ENCODE measurements at places on chromosomes 1 and 21.

- DNase-seq, result no peak
These were observed 57.8 kb upstream of the CACNA1E start for GRCh38 chr1:181425566-181425965.

DNA sequence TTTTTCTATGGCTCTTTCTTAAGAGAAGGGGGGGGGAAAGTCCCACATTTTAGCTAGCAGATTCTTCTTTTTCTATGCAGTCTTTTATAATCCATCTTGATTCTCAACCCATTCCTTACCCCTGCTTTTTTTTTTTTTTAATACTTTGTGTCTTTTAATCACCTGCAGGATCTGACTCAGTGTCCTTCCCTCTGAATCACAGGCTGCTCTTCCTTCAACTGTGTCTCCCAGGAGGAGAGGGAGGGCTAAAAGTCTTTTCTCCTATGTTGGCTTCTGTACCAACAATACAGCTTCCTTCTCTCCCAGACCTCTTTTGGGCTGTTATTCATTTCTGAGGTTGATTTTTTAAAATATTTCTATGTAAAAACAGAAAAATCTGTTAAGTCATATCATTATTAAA lies 686.2 kb downstream of the ADGRL2 start:
- DNase-seq, result no peak

DNA sequence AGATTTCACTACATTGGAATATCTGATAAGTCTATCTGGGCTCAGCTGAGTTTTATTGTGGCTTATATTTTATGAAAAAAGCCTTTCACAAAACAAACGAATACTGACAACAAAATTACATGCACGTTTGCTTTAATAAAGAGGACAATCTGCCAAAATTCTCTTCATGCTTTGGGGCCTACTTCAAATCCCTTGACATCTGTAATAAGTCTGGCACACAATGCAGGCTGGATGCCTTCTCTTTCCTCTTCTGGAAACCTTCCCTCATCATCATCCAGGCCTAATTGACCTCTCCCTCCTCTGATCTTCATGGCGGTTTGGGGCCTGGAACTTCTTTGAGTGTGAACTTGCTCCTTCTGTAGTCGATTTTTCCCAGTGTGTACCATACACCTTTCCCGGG lies 70.3 kb downstream of the MAP10 start:
- no peak for DNase-seq

DNA sequence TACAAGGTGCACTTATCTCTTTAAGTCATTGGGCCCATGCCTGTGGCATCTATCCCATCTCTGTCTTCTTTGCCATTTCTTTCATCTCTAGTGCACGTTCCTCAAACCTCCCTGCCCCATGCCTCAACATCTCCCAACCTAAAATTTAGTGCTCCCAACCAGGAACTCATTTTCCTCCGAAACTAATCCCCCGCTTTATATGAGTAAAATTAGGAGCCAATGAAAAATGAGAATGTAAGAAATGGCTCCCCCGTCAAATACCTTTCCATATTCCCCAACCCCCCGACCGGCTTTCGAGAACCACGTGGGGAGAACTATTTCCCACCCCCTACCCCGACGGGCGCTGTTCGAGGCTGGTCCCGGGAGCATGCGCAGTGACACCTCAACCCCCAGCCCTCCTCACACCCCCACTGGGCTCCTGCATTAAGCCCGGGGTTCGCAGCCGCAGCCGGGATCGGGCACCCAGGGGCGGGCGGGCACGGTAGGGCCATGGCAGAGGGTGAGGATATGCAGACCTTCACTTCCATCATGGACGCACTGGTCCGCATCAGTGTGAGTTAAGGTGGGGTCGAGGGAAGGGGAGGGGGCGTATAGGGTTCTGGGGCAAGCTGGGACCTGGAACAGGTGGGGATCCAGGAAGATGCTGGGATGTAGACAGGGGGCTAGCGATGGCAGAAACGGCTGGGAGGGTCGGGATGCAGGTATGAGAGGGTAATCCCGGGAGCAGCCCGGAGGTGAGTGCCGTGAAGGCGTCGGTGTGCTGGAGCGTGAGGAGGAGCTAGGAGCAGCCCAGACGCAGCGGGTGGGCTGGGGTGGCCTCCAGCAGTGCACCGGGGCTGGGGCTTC lies at the start of gene TRIM46:
Gene TRIM46, plus strand, starts transcription at position 372 of the 846 bp plus-strand sequence. Its CDS starts 118 bp downstream, at position 490.
- peak; percentile 84 for DNase-seq

GRCh38 chr1:11914024-11914423 lies 12.2 kb downstream of the KIAA2013 start:
- no peak for DNase-seq

- peak; percentile 55 for DNase-seq
These were observed 458 bp upstream of the ALPL start for GRCh38 chr1:21508580-21509350.

DNA sequence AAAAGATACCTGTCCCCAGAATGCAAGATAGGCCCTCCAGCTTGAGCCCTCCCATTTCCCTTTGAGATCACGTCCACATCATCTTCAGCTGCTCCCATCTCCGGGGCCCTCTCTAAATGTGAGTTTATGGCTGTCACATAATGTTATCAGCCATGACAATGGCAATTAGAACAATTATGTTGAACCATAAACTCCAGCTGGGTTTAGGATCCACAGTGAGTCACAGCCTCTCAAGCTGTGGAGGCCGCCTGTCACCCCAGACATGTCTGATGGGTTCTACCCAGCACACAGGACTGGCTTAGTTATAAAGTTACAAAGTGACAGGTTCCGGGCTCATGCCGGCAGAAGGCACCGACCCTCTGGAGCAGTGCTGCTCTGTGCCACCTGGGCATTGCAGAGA lies 597.3 kb downstream of the PTPRU start:
- no peak for DNase-seq

- DNase-seq, result no peak
These were observed 2.8 kb upstream of the CELA2A start for GRCh38 chr1:15453734-15454133.

GRCh38 chr1:147337040-147337630 lies 94.7 kb downstream of the CHD1L start:
- DNase-seq, result no peak

- DNase-seq, result no peak
These were observed 23.2 kb upstream of the MACF1 start for GRCh38 chr1:39181311-39181710.

- no peak for DNase-seq
These were observed 264.4 kb downstream of the PTPRC start for GRCh38 chr1:198903203-198903602.

GRCh38 chr1:168005529-168005928 lies 68.7 kb upstream of the MPC2 start:
- DNase-seq, result no peak

DNA sequence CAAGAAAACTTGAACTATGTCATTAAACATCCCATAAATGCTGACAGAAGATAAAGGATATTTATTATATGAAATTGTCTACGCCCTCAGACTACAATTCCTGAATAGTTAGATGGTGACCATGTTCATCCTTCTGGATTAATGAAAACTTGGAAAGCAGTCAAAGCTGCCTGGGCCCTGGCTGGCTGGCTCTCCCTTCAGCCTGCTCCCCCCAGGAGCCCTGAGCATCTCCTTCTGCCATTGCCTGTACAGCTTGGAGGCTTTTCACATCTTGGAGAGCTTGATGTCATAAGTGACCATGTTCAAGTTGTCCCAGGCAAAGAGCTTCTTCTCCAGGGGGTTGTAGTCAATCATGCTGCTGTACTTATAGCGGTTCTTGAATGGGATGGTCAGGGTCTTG lies 13.6 kb downstream of the MYOCOS start:
- DNase-seq, result no peak

DNA sequence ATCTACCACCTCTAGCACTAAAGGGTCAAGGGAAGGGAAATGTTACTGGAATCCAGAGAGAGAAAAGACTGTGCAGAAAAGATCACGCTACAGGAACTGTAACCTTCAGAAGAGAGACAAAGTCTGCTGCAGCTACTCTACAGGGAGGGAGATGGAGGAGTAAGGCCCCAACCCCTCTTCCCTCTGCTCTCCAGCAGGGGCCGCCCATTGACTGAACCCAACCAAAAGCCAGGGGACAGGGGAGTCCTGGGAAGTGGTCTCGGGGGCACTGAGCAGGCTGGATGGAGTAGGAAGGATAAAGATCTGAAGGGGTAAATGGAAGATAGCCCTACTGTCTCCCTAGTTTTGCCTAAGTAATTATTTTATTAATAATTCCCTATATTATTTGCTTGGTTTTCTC lies 72.8 kb upstream of the NR5A2 start:
- DNase-seq, result no peak

DNA sequence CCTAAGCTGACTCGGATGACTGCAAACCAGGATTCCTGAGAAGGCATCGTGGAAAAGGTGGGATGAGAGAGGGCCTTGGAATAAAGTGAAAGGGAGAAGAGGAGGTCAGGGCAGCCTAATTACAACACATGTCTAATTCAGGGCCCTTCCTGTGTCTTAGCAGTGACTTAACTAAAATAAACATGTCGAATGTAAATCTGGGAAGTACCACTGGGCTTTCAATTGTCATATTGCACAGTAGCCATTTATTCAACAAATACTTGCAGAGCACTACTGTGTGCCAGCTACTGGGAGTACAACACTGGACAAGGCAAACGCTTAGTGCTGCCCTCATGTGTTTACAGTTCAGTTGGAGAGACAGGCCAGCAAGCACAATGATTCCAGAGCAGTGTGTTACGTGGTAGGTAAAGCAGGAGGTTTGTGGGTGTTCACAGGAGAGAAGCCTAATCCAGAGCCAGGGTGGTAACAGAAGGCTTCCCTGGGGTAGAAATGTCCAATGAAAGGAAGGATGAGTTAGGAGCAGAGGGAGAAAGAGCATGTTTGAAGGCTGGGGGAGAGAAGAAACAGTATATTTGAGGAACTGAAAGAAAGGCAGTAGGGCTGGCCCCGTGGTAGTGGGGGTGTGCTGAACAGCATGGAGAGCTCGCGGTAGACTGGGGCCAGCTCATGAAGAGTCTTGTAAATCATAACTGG lies 38.0 kb upstream of the RASAL2 start:
- no peak for DNase-seq

- DNase-seq, result no peak
These were observed 20.0 kb downstream of the SCYL3 start for GRCh38 chr1:169873582-169874199.

DNA sequence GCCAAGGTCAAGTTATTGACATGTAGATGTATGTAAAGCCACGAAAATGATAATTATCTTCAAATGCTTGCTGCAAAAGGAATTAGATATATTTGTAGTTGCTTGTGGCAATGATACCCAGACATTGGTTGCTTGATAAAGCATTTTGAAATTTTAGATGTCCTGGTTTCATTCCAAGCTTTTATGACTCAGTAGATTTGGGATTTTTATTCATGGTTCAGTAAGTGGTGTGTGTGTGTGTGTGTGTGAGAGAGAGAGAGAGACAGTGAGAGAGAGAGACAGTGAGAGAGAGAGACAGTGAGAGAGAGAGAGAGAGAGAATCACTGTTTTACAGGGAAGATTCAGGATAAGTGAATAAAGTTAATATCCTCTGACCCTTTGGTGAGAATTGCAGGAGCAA lies 498.2 kb upstream of the C1orf87 start:
- no peak for DNase-seq

DNA sequence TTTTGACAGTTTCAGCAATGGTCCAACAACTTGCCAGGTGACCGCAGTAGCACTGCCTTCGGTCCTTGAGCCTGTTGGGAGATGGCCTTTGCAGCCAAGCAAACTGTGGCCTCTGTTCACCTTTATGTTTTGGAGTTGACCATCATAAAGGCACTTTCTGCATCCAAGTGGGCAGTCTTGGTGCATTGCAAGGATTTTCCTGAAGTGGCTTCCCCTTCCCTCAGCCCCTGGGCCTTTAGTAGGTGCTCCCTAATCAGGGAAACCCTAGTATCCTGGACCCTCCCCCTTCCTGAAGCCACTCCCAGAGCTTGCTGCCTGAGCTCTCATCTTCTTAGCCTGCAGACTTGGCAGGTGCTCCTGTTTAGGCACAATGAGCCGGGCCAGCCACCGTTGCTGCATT lies 140.2 kb downstream of the TRABD2B start:
- no peak for DNase-seq

DNA sequence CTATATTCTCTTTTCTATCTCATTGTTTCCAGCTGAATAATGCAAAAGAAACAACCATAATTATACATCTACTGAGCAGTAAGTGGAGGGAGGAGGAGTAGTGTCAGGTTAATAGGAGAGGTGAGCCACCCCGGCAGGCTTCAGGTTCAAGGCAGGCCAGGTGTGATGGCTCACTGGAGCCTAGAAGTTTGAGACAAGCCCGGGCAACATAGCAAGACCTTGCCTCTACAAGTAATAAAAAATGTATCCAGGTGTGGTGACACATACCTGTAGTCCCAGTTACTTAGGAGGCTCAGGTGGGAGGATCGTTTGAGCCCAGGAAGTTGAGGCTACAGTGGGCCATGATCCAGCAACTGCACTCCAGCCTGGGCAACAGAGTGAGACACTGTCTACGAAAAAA lies 1.9 kb upstream of the DIP2A start:
- DNase-seq, result no peak

DNA sequence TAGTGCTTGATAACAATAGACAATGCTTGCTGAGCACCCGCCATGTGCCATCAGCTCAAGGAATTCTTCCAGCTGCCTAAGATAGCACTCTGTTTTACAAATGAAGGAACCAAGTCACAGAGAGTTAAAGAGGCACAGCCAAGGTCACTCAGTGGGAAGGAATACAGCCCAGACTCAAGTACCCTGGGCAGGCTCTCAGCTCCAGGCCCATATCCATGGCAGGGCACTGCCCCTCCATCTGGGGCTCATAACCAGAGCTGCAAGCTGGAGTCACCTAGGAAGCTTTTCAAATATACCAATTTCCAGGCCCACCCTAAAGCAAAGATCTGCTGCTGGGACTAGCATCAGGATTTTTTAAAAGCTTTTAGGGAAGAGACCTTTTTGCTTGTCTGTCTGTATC lies 1.6 kb downstream of the CLEC20A start:
- DNase-seq, result no peak

DNA sequence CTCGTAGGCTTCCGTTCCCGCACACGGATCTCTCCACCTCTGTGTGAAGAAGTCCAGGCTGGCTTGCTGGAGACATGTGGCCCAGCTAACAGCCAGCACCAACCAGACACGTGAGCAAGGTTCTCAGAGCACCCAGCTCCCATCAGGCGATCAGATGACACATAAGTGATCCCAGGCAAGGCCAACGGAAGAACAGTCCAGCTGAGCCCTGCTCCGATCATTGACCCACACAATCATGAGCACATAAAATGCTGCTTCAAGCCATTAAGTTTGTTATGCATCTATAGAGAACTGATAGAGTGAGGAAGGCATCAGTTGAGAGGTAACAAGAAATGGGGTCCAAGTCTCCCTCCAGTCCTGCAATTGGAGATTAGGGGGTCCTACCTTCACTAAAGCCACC lies 15.4 kb downstream of the C1orf198 start:
- no peak for DNase-seq

GRCh38 chr1:172977296-172978017 lies 73.3 kb downstream of the TNFSF18 start:
- no peak for DNase-seq

DNA sequence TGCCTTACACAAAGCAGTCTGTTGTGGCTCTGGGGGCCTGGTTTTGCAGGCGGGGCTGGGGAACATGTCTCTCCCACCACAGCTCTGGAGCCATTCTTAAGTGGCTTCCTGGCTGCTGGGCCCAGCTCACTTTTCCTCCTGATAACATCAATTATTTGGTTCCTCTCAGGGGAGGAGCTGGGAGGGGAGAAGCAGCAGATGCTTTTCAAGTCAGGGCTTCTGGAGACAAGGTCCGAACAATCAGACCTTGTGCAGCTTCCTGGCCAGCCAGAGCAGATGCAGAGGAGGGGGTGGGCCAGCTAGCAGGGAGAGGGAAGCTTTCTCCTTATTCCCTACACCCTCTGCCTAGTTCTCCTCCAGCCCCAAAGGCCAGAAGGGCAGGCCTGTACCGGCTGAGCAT lies 3.7 kb upstream of the PAQR6 start:
- no peak for DNase-seq
